ENCODE measurements at places on chromosomes 16 and 17.

DNA sequence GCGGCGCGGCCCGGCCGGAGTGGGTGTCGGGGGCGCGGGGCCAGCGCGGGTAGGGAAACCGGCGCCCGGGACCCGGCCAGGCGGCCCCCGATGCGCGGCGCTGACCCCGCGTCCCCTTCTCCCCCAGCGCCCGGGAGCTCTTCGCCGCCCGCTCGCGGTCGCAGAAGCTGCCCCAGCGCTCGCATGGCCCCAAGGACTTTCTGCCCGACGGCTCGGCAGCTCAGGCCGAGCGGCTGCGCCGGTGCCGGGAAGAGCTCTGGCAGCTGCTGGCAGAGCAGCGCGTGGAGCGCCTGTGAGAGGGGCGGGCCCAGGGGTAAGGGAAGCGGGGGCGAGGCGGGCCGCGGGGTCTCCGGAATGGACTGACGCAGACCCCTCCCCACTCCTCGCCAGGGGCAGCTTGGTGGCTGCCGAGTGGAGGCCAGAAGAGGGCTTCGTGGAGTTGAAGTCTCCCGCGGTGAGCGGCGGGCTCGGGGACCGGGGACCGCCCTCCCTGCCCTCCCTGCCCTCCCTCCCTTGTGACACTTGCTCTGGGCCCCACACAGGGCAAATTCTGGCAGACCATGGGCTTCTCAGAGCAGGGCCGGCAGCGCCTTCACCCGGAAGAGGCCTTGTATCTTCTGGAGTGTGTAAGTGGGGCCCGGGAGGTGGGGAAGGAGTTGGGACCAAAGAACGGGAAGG lies 430 bp downstream of the TSEN54 start:
- peak; percentile 54 for DNase-seq

GRCh38 chr16:66486773-66487579 lies 59.9 kb downstream of the BEAN1 start:
- DNase-seq, result no peak

- no peak for DNase-seq
Measured at GRCh38 chr17:66348584-66349165, 46.3 kb downstream of the PRKCA start.

- DNase-seq, result no peak
Measured at GRCh38 chr17:34199454-34199853, 55.6 kb upstream of the CCL2 start.

- DNase-seq, result no peak
Measured at GRCh38 chr16:81624403-81624759, 154.7 kb upstream of the PLCG2 start.
